ENCODE measurements at places on chromosomes 4 and X. TPM values are rescaled to one million over a fixed set of nuclear protein-coding genes. Genes with fewer than 3 reads are reported as not detected.

- DNase-seq: peak; percentile 9
Observed at GRCh38 chrX:153769865-153770600, 6.0 kb downstream of the PLXNB3 start.

Gene TMEM156
- not detected for total RNA-seq

- DNase-seq: no peak
Observed at GRCh38 chr4:91472046-91472445, 831.7 kb upstream of the GRID2 start.

Gene BLOC1S4
- 6.0 TPM for total RNA-seq

GRCh38 chr4:163107754-163108153 is 58.9 kb downstream of the NAF1 start:
- no peak for DNase-seq

DNA sequence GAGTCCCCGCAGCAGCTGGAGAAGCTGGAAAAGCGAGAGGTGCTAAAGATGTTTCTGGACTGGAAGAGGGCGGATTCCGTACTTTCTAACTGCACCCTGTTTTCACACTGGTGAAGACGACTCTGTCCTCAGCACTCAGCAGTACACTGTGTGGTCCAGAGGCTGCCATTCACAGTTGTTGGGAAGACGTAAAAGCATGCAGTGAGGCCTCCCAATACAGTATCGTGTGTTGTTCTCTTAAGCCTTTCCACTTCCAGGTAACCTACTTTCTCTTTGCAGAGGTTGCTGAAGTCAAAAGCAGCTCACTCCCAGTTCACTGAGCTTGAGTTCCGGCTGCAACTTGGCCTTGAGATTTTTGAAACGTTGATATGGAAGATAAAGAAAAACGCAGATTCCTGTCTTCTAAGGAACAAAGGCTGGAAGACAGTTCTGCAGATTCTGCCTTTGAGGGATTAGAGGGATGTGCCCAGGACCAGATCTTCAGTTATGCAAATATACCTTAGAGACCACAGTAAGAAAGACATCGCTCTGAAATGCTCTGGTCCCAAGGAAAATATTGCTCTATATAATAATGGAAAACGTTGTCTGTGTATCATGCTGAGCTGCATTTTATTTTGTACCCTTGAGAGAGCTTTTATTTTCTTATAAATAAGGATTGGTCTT is 540.9 kb downstream of the TRIML1 start:
- no peak for DNase-seq

- no peak for DNase-seq
Observed at GRCh38 chr4:67922697-67923096, 38.9 kb upstream of the TMPRSS11D start.

Gene ARAP2
- 2.4 TPM for total RNA-seq

GRCh38 chr4:176198316-176198903 is 3.0 kb upstream of the SPATA4 start:
- DNase-seq: no peak

Gene SMIM31
- total RNA-seq: not detected

Gene NXF3
- 0.32 TPM for total RNA-seq

- DNase-seq: no peak
Observed at GRCh38 chr4:152454398-152455011, 81.4 kb downstream of the FBXW7 start.

DNA sequence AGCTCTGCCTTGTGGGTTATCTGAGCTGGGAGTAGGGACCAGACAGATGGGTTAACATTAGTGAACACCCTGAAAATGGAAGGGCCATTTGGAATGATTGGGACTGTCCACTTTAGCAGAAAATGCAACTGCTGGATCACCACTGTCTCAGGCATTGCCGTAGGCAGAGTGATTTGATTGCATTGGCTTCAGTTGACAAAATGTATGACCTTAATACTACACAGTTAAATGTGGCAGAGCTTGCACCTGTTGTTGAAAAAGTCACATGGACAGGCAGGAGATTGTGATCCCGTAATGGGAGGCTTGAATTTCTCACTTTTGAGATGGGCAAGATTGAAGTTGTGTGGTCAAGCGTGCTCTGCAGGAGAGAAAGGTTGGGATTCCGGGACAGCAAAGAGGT is 166.5 kb upstream of the PUDP start:
- DNase-seq: no peak

Gene TIGD4
- total RNA-seq: 0.13 TPM

GRCh38 chr4:106355193-106355592 is 13.4 kb downstream of the GIMD1 start:
- no peak for DNase-seq

- DNase-seq: no peak
Observed at GRCh38 chrX:24498975-24499374, 33.9 kb downstream of the PDK3 start.

GRCh38 chrX:102548231-102548630 is 31.7 kb upstream of the TMSB15A start:
- DNase-seq: no peak

DNA sequence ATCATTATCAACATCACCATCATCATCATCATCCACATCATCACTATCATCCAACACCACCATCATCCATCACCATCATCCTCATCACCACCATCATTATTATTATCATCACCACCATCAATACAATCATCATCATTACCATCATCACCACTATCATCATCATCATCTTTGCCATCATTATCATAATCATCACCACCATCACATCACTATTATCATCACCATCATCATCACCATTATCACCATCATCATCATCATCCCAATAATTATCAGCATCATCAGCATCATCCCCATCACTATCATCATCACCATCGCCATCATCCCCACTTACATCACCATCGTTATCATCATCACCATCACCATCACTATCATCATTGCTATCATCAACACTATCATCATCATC is 1021.9 kb upstream of the PRKX start:
- DNase-seq: no peak

Gene MTMR8
- 0.51 TPM for total RNA-seq

GRCh38 chr4:84051089-84051488 is 448.0 kb downstream of the NKX6-1 start:
- no peak for DNase-seq

GRCh38 chr4:104465201-104465600 is 29.5 kb downstream of the CXXC4 start:
- DNase-seq: no peak

GRCh38 chr4:155077452-155078229 is 130.8 kb upstream of the NPY2R start:
- no peak for DNase-seq

Gene CT45A5
- not detected for total RNA-seq

Gene CLGN
- 77.8 TPM for total RNA-seq

Gene CFAP47
- not detected for total RNA-seq

DNA sequence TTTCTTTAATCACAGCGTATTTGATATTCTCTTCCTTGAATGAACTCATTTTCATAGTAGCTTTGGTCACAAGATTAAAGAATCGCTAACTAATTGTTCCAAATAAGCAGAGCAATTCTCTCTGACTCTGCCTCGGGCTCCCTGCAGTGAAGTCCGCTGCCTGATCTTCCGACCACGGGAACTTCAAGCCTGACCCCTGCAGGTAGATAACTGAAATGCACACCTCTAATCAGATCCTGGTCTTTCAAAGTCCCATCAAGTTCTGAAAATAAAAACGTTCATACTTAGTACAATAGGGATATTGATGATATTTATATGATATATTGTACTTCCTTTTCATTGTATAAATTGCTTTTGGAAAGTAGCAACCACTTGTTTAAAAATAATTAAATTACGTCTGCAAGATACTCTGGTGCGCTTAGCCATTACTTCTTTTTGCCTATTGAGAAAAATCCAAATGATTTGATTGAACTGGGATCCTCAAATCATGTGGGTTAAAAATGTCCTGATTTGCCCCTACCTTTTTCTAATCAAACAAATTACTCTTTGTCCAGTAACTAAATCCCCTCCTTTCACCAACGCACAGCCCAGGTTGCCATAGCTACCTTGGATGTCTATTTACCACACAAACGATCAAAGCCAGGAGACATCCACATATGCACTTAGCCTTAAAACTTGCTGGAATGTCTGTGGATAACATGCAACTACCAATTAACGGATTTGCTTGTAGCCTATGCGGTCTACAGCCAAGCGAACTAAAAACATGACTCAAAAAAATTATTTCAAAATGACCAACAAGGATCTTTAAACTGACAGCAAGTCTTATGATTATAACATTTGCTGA is 4.2 kb downstream of the MID1 start:
- peak; percentile 34 for DNase-seq

DNA sequence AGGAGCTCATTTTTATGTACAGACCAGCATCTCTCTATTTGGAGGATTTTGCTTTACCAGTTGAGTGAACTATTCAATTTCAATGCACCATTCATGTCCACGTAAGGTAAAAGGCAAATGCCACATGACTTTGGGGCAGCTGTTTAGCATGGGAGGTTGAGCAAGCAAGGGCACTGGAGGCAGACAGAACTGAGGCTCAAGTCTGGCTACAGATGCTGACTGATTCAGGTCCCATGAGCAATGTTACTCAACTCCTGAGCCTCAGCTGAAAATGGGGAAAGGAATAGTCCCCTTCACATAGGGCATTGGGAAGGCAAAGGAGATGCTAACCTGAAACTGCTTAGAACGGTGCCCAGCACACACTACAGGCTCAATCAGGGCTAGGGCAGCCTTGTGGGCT is 93.0 kb upstream of the MTM1 start:
- no peak for DNase-seq

DNA sequence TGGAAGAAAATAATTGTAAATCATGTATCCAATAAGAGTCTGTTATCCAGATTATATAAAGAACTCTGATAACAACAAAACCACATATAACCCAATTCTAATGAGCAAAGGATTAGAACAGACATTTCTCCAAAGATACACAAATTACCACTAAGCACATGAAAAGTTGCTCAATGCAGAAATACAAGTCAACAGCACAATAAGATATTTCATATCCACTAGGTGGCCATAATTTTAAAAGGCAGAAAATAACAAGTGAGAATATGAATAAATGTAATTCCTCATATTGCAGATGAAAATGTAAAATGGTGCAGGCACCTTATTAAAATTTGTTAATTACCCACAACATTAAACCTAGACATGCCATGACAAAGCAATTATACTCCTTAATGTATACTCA is 73.9 kb upstream of the ZCCHC13 start:
- no peak for DNase-seq

GRCh38 chr4:145829629-145830395 is 108.8 kb downstream of the ZNF827 start:
- no peak for DNase-seq

DNA sequence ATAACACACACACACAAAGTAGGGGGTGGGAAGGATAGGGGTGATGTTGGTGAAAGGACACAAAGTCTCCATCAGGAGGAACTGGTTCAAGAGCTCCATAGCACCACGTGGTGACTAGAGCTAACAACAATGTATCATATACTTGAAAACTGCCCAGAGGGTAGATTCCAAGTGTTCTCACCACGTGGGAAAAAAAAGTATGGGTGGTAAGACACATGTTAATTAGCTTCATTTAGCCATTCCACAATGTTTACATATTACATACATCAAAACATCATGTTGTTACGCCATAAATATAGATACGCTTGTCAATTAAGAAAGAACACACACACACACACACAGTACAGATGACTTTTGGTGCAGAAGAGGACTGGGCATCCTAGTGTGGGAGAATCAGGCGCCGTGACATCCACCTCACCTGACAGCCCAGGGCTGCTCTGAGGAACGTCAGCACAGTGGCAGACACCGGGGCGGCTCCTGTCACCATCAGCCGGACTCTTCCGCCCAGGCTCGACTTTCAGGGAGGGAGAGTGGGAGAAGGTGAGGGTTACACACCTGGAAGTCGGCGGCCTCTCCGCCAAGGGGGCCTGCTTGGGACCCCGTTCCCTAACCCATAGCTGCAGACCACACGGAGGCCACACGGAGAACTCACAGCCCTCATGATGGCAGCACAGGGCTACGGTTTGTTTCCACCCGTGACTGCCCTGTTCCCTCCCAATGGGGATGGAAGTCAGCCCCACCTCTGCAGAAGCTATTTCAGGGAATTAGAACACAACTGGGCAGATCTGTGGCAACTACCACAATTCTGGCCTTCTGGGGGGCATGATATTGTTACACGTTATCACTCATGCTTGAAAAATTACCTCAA is 31.8 kb upstream of the CENPU start:
- DNase-seq: no peak

- DNase-seq: no peak
Observed at GRCh38 chr4:106614441-106614840, 245.9 kb upstream of the GIMD1 start.

GRCh38 chr4:86968547-86968946 is 33.7 kb downstream of the AFF1 start:
- DNase-seq: no peak

- no peak for DNase-seq
Observed at GRCh38 chr4:101669832-101670188, 120.7 kb upstream of the BANK1 start.

Gene DOK7
- total RNA-seq: 33.7 TPM

DNA sequence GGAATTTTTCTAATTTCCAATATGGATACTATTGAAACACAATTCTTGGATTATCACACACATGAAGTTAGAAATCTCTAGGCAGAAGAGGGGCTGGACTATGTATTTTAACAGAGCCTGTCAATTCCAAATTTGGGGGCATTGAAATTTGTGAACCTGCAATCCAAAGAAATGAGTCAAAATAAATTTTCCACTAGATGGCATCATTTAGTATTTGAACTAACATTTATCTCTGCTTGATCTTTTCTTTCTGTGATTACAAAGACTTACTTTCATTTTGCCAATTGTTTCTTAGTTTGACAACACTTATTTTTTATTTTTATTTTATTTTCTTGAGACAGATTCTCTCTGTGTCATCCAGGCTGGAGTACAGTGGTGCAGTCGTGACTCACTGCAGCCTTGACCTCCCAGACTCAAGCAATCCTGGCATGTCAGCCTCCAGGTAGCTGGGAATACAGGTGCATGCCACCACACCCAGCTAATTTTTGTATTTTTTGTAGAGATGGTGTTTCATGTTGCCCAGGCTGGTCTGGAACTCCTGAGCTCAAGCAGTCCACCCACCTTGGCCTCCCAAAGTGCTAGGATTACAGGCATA is 2.7 kb upstream of the PYURF start:
- DNase-seq: no peak

DNA sequence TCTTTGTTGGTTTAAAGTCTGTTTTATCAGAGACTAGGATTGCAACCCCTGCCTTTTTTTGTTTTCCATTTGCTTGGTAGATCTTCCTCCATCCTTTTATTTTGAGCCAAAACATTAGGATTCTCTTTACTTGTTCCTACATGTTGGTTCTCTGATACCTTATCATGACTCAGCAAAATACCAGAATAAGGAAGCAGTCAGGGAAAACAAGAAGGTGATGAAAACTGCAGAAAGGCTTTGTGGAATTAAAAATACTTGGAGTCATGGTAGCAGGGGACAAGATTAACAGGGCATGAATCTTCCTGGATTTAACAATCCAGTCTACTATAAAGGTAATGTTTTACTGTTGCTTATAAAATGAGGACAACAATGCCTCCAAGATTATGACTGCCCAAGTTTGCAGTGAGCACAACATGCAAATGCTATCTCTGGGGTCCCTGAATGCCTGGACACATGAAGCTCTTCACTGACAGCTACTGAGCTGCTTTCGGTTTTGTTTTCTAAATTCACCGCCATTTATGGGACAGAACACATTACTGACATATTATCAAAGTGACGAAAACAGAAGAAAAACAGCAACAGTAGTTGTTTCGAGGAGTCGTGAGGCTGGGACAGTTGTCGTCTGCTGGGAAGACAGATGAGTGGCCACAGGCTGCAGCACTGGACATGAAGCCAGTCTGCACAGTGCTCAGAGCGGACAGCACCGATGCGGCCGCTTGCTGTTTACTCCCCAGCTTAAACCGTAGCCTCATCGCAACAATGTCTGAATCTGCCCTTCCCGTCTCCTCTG is 174.5 kb upstream of the DKK2 start:
- DNase-seq: no peak

Gene PCYT1B
- not detected for total RNA-seq

Gene FRMD7
- total RNA-seq: not detected

Data from Right ventricle myocardium superior (tissue), 1 donor.